ENCODE measurements at places on chromosomes 11 and 22.
A peak's percentile ranks its signal among the peaks of the same experiment; 100 is the strongest.

- DNase-seq = peak; percentile 90
Observed at GRCh38 chr11:72573072-72573854, 101.0 kb downstream of the PDE2A start.

DNA sequence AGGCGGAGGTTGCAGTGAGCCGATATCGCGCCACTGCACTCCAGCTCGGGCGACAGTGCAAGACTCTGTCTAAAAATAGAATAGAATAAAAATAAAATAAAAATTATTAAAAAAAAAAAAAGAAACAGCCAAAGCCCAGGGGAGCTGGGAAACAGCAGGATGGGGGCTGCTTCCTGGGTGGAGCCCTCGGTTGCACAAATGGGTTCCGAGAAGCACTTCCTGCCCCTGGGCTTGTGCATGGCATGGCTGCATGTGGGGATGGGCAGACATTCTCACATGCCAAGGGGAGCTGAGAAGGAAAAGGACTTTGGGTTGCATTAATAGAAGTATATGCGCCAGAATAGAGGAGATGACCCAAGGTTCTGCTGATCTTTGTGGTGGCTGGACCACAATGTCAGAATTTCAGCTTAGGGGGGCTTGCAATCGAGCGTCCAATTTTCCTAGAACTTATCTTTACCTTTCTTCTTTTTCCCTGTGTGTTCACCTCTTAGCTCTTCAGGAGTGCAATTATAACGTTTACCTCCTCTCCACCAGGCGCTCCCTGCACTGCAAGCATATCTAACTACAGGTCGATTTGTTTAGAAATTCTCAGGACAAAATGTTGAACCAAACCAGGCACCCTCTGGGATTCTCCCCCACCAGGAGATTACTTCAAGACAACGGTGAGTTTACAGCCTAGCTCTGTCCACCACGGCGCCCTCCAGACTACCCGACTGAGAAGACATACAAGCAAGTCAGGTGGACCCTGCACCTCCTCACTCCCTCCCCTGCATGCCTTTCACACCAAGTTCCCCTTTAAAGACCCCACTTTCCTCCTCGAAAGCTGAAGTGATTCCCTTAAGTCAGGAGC, 53.2 kb downstream of the SHISAL1 start:
- no peak for DNase-seq

DNA sequence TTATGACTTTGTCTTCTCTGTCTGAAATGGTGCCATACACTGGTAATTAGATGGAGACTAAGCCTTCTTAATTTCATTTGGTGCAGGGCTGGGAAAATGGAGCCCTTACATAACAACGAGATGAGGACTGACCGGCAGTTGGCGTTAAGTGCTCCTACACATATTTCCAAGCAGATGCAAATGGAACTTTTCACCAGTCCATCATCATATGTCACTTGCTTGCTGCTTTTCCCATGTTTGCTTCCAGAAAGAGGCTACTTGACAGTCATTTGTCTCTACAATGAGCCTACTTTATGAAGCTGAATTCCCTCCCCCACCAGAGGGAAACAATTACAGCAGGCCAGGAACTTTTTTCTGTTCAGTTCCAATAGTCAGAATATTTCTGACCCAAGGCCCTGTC, 32.6 kb downstream of the SVIP start:
- DNase-seq = no peak

DNA sequence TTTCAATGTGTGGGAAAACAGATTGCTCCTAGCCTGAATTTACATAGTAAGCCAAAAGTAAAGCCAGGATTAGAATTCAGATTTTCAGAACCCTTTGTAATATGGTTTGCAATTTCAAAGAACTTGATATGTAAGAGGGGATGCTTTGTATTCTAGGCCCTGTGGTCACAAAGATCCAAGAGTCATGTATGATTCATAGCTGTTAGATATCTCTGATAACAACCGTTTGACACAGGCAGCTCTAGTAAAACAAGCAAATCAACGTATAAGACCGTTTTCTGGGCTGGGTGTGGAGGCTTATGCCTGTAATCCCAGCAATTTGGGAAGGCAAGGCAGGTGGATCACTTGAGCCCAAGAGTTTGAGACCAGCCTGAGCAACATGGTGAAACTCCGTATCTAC, 79.6 kb downstream of the EMSY start:
- DNase-seq = peak; percentile 53

GRCh38 chr11:93791493-93791892, 7.4 kb downstream of the MED17 start:
- no peak for DNase-seq

- DNase-seq = peak; percentile 71
Observed at GRCh38 chr11:120985718-120986569, 38.0 kb upstream of the TBCEL start.

- DNase-seq = no peak
Observed at GRCh38 chr11:102849311-102849710, 5.9 kb upstream of the MMP3 start.

Measured in OCI-M1 (cell line).